ENCODE measurements at places on chromosomes 3 and 15.

DNA sequence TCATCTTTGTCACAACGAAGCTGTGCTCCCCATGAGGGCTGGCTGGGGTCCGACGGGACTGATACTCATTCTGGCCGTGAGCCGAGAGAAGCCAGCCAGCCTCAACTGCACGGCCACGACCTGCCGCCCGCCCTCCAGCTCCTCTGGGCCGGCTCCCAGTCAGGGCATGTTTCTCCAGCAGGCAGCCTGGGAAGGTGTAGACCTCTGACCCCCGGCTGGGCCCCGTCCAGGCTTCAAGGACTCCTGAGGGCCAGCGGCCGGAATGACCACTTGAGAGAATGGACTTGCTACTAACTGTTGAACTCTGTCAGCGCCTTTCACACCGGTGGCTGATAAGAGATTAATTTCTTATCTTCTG is 18.1 kb upstream of the MUC4 start:
- DNase-seq = no peak

DNA sequence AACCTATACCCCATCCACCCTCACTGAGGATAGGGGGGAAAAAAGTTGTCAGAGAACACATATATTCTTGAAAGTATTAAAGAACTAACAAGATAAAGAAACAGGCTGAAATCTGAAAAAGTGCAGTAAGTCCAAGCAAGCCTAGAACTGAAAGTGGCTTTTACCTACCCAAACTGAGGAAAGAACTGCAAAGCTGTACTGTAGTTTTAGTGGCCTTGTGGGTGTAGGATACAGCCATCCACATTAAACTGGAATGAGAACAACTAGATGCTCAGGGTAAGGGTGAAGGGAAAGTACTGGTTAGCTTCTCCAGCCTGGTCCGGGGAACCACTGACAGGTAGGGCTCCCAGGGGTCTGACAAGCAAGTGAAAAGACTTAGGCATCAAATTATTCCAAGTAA is 10.1 kb downstream of the UBP1 start:
- DNase-seq = no peak

DNA sequence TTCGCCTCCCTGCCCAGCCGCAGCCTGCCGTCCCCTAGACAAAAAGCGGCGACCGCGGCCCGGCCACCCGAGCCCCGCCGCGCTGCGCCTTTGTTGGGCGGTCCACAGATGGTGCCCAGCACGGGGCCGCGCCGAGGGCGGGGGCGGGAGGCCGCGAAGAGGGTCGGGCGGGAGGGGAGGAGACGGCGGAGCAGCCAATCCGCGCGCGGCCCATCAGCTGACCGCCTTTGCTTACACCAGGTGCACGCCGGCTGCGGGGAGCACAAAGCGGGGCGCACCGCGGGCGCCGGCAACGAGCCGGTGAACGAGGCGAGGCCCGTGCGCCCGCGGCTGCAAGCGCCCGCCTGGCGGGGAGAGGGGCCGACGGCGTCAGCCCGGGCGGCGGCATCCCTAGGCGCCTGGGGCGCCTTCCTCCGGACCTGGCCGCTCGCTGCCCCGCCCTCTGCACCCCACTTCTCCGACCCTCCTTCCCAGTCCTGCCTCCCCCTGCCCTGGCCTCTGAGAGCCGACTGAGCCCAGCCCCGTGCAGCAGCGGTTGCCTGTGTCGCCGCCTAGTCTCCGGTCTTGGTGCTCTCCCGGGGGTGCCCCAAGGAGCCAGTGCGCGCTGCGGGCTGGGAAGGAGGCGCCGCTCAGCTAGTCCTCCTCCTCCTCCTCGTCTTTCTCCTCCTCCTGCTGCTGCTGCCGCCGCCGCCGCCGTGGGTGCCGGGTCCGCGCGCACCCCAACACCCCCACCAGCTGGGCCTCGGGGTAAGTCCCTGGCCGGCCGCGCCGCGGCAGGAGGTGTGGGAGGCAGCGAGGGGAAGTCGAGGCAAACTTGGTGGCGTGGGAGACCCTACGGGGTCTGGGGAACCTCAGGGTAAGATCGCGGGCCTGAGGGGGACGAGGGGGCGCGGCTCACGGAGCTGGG is at the start of gene LRRN1:
TSS of gene LRRN1 (plus strand) at position 259 of the 907 bp plus-strand sequence. CDS start 45,211 bp downstream, outside the sequence.
- no peak for DNase-seq

GRCh38 chr3:18436213-18436612 is 11.1 kb upstream of the SATB1 start:
- no peak for DNase-seq

- no peak for DNase-seq
Observed at GRCh38 chr15:67859331-67859946, 19.6 kb upstream of the RNU6-1 start.

DNA sequence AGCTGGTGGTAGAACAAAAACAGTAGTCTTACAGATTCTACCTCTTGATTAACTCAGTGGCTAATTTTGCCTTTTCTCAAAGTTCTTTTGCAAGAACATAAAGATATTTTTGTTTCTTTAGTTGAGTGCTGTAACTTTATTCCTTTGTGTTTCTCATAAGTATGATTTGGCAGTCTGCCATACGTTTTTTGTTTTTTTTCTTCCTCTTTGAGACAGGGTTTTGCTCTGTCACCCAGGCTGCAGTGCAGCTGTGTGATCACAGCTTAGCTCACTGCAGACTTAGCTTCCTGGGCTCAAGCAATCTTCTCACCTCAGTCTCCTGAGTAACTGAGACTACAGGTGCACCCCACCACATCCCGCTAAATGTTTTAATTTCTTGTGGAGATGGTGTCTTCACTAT is 22.4 kb downstream of the B3GNT5 start:
- peak; percentile 62 for DNase-seq

DNA sequence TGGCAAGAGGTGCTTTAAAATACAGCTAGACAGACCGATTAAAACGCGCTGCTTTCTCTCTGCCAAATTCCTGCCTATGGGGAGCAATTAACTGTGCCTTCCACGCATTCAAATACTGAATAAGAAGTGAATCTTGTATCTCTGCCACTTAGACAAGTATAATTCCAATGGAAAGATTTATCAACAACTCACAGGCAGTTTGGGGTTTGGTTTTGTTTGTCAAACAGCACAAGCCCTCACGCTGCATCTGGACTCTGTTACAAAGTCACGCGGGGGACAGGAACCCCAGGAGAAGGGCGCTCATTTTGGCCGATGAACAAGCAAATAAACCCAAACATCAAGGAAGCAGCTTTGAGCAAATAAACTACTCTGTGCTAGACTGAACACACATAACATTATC is 61.8 kb upstream of the TMCO5A start:
- DNase-seq = no peak

Measured in HT-29 (cell line).